ENCODE measurements at places on chromosomes 5 and 9. TPM values are rescaled to one million over a fixed set of nuclear protein-coding genes. Genes with fewer than 3 reads are reported as not detected.

HSPB3 gene
- 0.10 TPM for total RNA-seq

PCDH1 gene
- 2.4 TPM for total RNA-seq

FYB1 gene
- total RNA-seq, result 10.0 TPM

TNFAIP8 gene
- total RNA-seq, result 21.4 TPM

PCDHB9 gene
- total RNA-seq, result 0.08 TPM

All from A549 treated with CORT108297 at 1 μM for 4 hours (cell line).